ENCODE measurements at places on chromosomes 4 and X.

GRCh38 chr4:169079942-169080827, 70.1 kb upstream of the CBR4 start:
- no peak for DNase-seq

DNA sequence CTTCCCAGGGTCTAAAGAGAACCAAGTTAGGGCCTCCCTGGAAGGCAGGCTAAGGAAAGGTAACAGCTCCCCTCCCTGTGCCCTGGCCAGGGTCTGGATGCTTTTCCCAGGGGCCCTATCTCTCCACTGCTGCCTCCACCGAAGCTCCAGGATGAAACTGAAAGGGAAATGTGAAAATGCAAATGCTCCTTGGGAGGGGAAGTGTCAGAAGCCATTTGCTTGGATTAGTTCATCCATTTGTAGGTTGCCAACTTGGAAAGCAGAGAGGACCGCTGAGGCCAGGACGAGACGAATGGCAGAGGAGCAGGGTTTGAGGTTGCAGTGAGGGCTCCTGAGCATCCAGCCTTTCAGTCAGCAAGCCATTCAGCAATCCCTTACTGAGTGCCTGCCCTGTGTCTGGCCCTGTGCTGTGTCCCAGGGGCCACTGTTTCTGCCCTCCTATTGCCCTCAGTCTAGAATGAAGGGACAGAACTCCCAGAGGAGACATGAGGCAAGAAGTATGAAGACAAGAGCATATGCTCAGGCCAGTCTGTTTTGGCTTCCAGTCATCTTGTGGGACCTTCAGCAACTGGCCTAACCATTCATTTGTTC, 45.9 kb upstream of the PGRMC1 start:
- DNase-seq = no peak

GRCh38 chr4:179977378-179977777, 2265.8 kb upstream of the TENM3 start:
- no peak for DNase-seq

- no peak for DNase-seq
These were observed 1768.5 kb downstream of the PCDH7 start for GRCh38 chr4:32488690-32489089.

- no peak for DNase-seq
These were observed 152.5 kb upstream of the PJA1 start for GRCh38 chrX:69317721-69318120.

DNA sequence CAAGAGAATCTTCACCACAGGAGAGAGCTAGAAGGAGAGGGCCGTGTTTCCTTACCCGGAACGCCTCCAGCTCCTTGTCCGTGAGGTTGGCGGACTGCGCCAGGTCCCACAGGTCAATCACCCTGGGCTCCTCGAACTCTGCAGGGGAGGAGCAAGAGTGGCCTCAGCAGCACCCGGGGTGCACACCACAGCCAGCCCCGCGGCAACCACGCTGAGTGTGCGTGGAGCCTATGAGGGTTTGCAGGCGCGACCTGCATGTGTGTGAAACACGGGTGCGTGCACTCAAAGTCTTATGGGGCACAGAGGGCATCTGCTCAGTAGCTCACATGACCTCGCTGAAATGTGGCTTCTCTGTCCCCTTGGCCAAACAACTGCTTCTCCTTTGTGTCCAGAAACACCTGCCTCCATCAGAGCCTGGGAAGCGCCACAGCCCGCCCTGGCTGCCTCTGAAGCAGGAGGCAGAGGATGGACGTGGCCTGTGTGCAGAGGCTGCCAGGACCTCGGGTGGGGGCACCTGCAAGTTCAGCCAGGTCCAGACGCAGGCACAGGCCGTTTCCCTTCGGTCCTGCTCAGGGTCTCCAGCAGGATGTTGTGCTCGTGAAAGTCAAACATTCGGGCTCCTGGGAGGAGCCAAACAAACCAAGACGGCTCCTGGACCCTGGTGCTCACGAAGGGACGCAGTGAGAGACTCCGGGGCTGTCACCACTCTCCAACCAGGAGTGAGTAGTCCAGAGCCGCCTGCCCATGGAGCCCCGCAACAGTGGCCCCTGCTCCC, 16.0 kb downstream of the LRPAP1 start:
- DNase-seq = no peak

DNA sequence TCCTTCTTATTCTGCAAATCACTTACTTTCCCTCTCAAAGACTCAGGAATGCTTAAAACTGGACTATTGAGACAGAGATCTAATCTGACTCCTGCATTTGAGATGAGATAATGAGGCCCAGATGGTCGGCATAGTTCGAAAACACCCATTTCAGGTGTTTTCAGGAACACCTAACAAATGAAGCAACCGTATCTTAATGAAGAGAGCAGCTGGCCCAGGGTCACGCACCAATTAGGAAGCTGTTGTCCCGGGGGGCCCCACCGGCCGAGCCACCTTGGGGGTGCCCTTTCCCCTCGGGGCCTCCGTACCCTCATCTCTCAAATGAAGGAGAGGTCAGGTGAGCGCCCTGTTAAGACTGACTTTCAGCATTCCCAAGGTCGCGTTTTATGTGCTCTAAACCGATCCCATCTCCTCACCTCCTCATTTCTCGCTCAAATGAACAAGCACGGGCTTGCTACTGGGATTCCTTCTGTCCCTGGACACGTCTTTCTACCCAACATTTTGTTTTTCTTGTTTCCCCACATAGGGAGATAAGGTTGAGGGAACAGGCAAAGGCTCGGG, 824 bp downstream of the LRPAP1 start:
- DNase-seq = no peak

- no peak for DNase-seq
These were observed 37.8 kb downstream of the SORBS2 start for GRCh38 chr4:185774131-185774653.

DNA sequence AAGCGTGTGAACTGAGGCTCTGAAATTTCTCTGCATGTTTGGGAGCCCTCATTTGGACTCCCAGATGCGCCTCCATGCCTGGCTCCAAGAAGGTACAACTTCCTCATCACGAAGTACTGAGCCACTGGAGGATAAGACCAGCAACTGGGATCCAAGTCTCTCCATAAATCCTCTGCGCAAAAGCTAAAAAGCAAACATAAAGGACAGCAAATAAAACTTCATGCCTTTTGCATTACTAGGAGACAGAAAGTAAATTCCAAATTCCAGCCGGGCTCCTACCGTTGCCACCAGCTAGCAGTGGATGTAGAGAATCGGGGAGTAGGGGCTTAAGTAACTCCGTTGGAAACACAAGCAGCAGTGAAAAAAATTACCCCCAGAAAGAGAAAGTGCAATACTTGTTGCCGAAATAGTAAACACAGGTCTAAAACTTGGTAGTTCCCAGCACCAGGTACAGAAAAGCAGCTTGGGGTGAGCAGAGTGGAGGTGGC, 477.1 kb upstream of the TENM3 start:
- no peak for DNase-seq

GRCh38 chr4:169618286-169618685, 2.1 kb upstream of the CLCN3 start:
- no peak for DNase-seq

- no peak for DNase-seq
These were observed 73.2 kb downstream of the UBE2K start for GRCh38 chr4:39770969-39771724.

DNA sequence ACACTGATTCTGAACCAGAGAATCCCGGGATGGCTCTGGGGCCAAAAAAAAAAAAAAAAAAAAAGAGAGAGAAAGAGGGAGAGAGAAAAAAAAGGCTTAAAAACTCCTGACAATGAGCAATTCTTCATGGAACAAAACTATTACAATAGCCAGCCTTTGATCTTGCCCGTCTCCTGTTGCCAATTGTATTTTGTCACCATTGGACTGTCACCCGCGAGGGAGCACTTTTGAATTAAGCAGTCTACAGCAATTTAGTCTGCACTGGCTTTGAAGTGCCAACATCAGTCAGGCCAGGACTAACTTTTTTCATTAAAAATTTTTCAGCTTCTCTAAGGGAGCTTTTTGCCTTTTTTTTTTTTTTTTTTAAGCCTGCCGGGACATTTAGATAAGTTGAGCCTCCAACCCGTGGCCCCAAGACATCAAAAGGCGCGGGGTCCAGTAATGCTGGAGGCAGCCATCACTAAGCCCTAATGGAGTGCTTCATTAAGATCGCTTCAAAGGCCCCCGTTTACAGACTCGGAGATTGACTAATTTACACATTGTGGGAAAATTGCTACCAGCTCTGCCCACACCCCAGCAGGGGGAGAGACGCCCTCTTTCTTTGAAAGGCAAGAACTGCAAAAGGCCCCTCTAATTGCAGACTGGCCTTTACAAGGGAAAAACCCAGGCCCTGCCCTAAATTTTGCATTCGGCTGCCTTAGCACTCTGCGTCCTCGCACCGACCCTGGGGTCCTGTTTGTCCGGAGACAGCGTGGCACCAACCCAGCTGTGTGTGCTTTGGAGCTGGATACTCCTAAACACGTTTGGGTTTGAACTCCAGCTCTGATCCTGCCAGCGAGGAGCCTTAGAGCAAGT, 98.1 kb upstream of the MSX1 start:
- DNase-seq = peak; percentile 2

DNA sequence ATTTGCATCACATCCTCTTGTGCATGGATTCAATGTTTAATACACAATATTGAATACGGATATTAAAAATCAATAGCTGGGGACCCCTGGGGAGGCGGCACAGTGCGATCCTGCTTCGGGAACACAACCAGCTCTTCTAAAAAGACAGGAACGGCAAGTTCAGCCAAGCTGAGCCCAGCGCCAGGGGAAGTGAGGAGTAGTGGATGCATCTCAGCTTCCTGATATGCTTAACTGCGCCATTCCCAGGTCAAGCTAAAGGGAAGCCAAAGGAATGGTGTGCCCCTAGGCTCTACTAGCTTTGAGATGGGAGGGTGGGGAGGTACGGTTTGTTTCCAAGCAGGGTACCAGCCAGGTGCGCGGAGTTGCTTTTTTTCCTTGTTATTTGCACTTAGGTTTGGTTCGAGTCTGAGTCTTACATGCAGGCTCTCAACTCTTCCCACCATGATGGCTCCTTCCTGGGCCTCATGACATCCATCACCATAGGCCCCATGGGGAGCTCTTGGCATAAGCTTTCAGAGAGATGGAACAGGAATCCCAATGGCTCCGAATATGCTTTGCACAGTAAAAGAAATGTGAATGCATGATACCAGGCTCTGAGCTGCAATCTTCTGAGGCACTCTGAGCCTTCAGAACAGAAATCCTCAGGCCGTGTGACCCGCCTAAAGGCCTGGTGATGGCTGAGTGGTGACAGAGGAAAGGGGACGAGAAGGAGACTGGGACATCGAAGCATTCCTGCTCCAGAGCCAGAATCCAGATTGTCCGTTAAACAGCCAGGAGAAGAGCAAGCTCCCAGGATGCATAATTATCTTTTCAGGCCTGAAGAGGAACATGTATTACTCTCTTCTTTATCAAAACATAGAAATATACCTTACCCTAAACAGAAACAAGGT, 51.8 kb upstream of the BCOR start:
- DNase-seq = no peak

- DNase-seq = no peak
These were observed 95.1 kb downstream of the MAD2L1 start for GRCh38 chr4:119971431-119972084.

GRCh38 chr4:6963139-6963611, 53.5 kb downstream of the TBC1D14 start:
- DNase-seq = no peak

- DNase-seq = no peak
These were observed 476.4 kb downstream of the AFF2 start for GRCh38 chrX:148976571-148977400.

DNA sequence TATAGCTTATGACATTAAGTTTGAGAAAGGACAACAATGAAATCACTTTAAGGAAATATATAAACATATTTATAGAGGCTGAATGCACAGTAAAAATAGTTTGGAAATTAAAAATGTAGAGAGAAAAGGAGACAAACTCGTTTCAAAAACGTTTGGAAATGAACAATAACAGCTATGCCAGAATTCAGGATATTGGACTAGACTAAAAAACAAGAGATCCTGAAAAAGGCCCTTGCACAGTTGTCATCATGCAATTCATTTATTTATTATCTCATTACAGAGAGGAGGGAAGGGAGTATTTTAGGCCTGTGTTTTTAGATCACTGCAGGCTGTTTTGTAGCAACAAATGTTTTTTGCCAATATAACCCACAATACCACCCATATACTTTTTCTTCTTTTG, 527.2 kb downstream of the ADGRL3 start:
- no peak for DNase-seq

DNA sequence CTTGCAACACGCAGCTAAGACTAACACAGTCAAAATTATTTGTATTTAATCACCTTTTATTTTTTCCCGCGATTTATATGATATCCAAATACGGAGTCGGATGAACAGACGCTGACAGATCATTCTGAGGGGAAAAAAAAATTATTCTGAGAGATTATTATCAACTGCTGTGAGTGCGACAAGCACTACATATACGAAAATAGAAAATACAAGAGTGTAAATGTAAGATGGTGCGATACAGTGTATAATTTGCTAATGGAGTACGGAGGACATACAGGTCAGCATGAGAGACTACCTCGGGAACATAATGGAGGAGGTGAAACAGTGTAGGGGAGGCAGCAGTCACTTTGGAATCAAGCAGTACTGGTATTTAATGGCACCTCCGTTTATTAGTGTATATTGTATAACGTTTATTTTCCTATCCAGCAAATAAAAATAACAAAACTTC, 2.8 kb upstream of the LIN54 start:
- DNase-seq = peak; percentile 71

DNA sequence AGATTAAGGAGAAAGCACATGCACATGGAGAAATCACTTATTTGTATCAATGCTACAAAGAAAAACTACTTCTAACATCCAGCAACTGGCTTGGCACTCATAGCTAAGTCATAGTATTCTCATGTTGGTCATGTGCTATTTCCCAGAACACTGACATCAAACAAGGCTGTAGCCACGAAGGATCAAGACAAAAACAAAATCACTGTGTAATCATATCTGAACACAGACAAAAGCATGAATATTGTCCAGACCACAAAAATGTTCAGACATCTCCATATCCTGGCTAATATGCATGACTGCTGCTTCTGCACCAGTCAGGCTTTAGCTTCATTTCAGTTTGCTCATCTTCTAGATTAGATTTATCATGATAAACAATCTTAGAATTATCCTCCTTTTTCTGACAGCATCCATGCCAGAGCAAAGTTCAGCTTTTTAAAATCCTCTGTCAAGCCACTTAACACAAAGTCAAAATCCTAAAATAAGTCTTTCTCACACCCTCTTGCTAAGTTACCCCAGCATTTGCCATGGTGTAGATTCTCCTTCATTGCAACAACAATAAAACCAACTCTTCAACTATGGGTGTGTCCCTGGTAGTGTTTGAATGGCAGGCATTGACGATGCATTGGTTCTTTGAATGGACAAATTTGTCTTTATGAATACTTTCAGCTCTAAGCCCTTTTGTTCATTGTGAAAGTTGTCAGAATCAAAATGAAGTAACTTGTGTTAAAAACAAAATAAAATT, 39.1 kb upstream of the NPFFR2 start:
- no peak for DNase-seq

GRCh38 chr4:76488455-76488854, 53.4 kb downstream of the SHROOM3 start:
- no peak for DNase-seq

GRCh38 chrX:154490021-154490413, 412 bp downstream of the SLC10A3 start:
- DNase-seq = peak; percentile 31

GRCh38 chrX:137587151-137587550, 21.2 kb downstream of the ZIC3 start:
- no peak for DNase-seq

Data from NCI-H1092 treated with DMSO at 0.1 percent for 48 hours (cell line).